Brain pericyte (primary cell): ENCODE measurements at places on chromosomes 4 and X.

GRCh38 chr4:142354794-142355420, 491.2 kb downstream of the INPP4B start:
- DNase-seq: no peak

DNA sequence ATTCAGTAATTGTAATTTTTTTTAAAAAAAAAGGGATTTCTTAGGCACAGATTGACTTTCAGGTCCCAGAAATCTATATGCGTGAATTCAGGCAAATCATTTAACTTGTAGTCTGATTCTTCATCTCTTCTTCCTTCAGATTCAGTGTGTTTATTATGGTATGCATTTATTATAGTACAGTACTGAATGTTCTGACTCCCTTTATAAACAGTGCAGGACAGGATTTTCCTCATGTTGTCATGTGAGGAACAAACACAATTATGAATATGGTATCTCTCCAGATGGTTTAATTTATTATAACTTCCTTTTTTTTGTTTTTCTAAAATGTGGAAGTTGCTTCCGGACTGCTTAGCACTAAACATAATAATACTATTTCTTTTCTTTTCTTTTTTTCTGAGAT, 54.2 kb downstream of the RPS3A start:
- DNase-seq: no peak

GRCh38 chr4:151575646-151576045, 166.7 kb downstream of the FHIP1A start:
- DNase-seq: no peak

DNA sequence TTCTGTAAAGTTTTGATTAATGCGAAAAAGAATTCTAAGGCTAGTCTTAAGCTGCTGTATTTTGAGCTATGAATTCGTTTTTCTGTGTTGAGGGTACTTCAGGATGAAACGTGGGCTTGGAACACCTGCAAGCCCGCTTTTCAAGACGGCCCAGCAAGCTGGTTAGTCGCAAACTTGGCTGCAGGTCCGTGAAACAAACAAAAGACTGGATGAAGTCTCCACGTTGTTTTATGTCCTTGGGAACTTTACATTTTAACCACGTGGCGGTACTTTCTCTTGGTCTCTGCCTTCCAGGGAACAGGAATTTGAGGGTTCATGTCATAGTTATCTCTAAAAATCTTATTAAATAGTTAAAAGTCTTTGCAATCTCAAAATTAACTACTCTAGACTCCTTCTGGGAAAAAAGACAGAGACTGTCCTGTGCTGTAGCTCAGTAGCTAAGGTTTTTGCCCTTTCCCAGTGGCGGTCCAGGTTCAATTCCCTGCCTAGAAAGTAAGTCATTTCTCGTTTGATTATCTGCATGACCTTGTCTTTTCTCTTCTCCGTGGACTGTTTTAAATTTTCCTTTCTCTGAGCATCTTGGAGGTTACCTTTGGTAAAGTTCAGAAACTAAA, 21.0 kb downstream of the TENM3 start:
- DNase-seq: no peak

- DNase-seq: no peak
Observed at GRCh38 chr4:31908261-31908660, 1188.1 kb downstream of the PCDH7 start.

- DNase-seq: no peak
Observed at GRCh38 chr4:38985410-38986100, 46.7 kb downstream of the TMEM156 start.

DNA sequence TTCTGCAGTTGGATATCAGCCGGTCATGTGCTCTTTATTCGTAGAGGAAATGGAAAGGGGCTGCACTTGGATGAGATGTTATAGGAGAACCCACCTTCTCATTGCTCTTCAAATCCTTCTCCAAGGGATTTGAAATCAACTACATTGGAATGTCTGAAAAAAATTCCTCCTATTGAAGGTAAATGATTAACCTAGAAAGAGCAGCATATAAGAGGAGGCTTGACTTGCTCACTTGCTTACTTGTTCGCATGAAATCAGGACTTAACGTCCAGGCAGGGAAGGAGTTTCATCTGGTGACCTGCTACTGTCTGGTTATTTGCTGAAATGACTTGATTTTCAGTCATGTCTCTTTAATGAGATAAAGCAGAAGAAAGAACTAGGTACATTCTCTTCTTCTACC, 338.4 kb upstream of the NOCT start:
- no peak for DNase-seq

DNA sequence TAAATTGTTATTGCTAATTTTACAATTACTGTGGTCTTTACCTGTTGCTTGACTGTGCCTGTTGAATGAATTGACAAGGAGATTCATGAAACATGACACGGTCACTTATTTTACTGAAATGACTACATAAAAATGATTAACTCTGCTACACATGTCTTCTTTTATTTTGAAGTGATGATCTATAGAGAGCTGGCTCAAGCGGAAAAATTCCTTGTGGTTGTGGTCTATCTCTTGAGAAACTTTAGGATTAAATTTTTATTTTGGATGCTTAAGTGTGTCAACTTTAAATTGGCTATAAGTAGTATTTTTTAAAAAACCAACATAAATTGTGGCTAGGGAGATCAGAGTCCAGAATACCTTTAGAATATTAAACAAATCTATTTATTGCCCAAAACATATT, 131.8 kb upstream of the PITX2 start:
- no peak for DNase-seq

GRCh38 chr4:168647646-168648375, 151.0 kb downstream of the PALLD start:
- no peak for DNase-seq

- DNase-seq: no peak
Observed at GRCh38 chrX:67207912-67208311, 335.9 kb upstream of the AR start.

DNA sequence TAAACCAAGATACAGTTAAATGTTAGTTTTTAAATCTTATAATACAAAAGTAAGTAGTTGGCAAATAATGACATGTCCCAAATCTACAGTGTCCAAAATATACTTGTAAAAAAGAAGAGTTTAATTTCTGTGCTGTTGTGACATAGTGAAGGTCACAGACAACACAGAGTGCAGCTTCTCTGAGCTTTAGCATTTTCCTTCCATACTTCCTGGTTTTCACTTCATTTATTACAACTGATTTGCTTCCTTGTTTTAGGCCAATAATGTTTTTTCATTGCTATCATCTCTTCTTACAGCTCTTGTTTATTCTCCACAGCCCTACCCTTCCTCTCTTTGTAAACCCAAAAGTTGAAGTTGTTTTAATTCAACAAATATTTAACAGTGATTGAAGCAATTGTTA, 132.4 kb upstream of the TET2 start:
- DNase-seq: no peak

DNA sequence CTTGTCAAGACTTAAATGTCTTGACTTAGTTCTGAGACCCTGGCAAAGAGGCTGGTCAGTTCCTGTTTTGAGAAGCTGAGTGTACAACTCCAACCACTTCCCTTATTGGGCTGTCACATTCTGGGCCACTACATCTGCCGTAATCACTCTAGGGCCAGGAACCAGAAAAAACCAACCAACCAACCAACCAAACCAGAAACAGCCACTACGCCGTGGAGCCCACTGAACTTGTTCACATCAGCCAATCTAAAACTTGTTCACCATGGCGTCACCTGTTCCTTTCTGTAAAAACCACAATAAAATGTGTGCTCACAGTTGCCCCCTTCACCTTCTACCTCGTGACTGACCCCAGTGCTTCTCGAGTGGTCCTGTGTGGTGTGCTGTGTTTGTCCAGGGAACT, 107.3 kb downstream of the JADE1 start:
- DNase-seq: no peak

DNA sequence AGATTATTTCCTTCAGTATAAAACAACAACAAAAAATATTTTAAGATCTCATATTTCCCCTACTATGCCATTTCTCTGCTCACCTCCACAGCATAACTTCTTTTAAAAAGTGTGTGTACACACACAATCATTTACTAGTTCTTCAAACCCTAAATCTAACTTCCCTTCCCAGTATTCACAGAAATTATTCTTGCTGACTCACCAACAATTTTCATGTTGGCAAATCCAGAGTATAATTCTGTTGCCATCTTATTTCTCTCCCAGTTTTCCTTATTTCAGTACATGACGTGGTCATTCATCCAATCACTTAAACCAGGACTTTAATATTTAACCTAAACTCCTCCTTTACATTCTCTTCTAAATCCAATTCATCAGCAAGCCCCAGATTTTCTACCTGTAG, 11.4 kb upstream of the RAP1GDS1 start:
- DNase-seq: no peak

GRCh38 chr4:148164557-148164956, 277.7 kb downstream of the NR3C2 start:
- no peak for DNase-seq

GRCh38 chr4:55372259-55372658, 23.5 kb upstream of the TMEM165 start:
- peak; percentile 59 for DNase-seq

DNA sequence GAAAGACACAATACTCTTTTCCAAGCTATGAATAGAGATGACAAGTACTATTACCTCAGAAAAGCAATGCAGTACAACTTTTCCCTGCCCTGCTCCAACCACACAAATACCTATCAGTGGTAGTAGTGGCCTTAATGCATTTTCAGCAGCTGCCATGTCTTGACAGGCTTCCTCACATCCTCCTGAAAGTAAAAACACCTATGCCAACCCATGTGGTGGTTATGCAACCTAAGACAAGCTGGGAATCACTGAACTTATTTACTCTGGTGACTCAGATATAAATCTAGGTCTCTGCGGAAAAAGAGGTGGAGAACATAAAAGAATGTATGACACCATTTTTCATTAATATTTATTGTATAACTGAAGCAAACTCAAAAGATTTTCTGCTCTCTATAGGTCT, 14.5 kb downstream of the WDFY3 start:
- no peak for DNase-seq

DNA sequence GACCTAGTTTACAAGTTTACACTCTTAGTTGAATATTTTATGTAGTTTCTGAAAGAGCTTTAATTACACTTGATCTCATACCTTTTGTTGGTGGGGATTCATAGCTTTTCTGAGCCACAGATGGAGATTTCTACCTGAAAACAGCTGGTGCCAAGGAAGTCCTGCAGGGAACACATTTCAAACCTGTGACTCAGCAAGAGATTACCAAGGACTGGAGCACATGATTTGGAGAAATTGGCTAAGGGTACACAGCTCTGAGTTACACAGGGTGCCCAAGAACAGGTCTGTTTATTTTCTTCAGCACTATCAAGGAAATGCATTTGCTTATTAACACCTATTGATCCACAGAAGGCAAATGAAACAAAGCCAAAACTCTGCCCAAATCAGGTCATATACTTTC, 691.5 kb downstream of the KCTD8 start:
- DNase-seq: no peak

GRCh38 chrX:15598026-15598425, 2.7 kb downstream of the ACE2 start:
- no peak for DNase-seq

- DNase-seq: no peak
Observed at GRCh38 chr4:48722509-48723446, 57.3 kb downstream of the FRYL start.

GRCh38 chr4:32163125-32163524, 1443.0 kb downstream of the PCDH7 start:
- DNase-seq: no peak

DNA sequence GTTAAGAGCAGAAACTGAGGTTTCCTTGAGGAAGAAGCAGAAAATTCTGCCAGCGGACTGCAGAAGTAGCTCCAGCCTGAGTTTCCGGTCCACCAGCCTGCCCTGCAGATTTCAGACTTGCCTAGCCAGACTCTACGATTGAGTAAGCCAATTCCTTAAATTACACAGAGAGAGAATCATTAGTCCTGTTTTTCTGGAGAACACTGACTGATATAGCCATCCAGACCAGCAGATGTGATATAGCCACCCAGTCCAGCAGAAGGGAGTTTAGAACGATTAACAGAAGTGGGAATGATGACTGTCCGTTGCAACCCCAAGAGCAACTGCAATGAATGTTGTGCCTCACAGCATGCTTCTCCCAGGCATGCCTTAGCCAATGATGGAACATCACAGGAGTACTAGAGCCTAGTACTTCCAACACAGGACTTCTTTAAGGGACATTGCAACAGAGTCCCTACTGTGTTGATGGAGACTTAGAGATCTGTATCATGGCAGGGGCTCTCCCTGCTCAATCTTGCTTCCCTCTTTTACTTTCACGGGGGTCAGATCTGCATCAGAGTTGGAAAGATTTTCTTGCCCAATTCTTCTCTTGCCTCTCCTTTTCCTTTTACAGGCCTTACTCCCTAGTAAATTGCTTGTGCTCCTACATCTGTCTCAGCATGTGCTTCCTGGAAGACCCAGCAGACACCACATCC, 264.6 kb upstream of the CLNK start:
- no peak for DNase-seq

GRCh38 chr4:168839758-168840391, 170.2 kb downstream of the CBR4 start:
- DNase-seq: no peak

GRCh38 chr4:76830964-76831703, 66.8 kb downstream of the SOWAHB start:
- no peak for DNase-seq

GRCh38 chrX:105226499-105226898, 6.0 kb upstream of the TEX13A start:
- no peak for DNase-seq

GRCh38 chr4:10003666-10004065, 17.6 kb downstream of the SLC2A9 start:
- no peak for DNase-seq

DNA sequence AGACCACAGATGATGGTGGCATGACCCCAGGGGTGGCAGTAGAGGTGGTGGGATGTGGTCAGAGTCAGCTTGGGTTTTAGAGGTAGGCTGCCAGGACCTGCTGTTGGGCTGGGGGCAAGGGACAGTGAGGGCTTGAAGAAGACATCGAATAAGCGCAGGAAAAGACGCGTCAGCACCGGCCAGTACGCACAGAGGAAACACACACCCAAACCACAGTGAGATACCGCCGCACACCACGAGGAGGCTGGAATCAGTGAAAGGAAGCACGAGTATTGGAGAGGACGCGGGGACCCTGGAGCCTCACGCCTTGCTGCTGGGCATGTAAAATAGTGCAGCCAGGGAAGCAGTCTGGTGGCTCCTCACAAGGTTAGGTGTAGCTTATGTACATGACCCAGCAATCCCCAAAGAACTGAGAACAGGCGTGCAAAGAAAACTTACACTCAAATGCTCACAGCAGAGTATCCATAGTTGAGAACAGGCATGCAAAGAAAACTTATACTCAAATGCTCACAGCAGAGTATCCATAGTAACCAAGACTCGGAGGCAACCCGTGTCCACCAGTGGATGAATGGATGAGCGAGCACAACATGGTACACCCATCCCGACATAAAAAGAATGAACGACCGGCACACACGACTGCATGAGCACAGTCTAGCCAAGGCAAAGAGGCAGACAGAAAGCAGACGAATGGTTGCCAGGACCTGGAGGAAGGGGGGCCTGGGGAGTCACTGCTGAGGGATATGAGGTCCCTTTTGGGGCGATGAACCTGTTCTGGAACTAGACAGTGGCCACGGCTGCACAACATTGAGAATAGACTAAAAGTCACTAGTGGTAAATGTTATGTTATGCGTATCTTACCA, 13.3 kb downstream of the PDZD4 start:
- no peak for DNase-seq
